ENCODE measurements at places on chromosomes 4 and X.

DNA sequence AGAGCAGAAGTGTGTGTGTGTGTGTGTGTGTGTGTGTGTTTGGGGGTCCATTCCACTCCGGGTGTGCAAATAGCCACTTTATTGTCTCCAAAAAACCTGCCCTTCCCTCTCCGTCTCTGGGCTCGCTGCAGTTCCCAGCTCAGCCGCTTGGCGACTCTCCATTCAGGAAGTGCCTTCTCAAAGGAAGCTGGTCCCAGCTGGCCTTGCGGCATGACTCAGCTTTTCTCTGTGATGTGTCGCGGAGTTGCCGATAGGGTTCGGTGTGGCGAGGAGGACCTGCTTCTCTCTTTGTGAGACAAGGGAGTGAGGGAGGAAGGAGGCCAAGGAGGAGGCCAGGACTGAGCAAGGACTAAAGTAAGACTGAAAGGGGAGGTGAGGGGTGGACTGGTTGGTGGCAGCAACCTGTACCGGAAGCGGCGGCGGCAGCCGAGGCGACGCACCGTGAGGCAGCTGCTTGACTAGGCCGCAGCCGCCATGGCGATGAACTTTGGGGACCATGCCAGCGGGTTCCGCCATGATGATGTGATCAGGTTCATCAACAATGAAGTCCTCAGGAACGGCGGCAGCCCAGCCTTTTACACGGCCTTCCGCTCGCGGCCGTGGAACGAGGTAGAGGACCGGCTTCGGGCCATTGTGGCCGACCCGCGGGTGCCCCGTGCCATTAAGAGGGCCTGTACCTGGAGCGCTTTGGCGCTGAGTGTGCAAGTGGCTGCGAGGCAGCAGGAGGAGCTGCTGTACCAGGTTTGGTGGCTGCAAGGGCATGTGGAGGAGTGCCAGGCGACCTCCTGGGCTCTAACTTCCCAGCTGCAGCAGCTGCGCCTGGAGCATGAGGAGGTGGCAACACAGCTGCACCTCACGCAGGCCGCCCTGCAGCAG lies at the start of gene TEX13C:
Gene TEX13C (plus strand): TSS at position 226 of the 876 bp plus-strand sequence. CDS start 249 bp downstream, at position 475.
- no peak for DNase-seq

GRCh38 chr4:126411047-126411446 lies 1096.3 kb downstream of the FAT4 start:
- DNase-seq: no peak

GRCh38 chrX:13069771-13070416 lies 25.5 kb upstream of the FAM9C start:
- no peak for DNase-seq

DNA sequence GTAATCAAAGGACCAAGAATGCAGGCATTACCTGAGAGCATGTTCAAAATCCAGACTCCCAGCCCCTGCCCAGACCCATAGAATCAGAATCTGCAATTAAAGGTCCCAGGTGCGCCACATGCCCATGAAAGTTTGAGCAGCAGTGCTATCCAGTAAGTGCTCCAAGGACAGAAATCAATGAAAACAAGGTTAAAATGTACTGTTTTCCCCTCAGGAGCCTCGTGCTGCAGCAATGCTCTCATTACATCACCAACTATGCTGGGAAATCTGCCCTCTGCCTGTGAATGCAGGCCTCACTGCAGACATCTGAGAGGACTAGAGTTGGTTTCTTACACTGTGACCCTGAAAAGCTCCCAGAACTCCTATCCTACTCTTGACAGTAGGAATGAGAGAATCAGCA lies 21.1 kb downstream of the ANXA5 start:
- DNase-seq: no peak

DNA sequence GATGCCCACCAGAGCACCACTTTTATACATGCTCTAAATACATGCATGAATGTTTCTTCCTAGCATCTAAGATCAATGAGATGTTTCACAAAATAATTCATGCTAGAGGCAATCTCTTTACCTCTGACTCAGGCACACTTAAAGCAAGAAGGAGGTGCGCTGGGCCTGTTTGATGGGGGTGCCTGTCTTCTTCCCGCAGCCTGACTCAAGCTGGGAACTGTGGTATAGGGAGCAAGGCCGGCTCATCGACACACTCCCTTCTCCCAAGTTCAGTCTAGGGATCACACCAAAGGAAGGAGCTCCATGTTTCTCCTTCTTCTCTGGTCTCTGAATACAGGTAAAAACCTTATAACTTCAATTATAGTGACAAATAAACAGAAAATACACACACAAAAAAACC lies 333.8 kb upstream of the MAD2L1 start:
- no peak for DNase-seq

DNA sequence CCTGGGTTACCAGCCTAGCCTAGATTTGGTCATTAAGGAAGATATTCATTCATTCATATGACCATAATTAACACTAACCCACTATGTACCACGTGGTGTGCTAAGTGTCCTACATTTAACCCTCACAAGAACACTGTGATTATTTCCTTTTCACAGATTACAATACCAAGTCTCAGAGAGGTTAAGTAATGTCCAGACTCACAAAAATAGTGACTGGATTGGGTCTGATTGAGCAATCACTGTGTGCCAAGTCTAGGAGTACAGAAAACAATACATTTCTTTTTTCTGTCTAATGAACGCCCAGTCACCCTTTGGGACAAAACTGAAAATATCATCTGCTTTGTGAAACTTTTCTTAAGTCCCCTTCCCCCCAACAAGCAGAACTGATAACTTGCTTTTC lies 7.6 kb upstream of the DLG3 start:
- DNase-seq: no peak

DNA sequence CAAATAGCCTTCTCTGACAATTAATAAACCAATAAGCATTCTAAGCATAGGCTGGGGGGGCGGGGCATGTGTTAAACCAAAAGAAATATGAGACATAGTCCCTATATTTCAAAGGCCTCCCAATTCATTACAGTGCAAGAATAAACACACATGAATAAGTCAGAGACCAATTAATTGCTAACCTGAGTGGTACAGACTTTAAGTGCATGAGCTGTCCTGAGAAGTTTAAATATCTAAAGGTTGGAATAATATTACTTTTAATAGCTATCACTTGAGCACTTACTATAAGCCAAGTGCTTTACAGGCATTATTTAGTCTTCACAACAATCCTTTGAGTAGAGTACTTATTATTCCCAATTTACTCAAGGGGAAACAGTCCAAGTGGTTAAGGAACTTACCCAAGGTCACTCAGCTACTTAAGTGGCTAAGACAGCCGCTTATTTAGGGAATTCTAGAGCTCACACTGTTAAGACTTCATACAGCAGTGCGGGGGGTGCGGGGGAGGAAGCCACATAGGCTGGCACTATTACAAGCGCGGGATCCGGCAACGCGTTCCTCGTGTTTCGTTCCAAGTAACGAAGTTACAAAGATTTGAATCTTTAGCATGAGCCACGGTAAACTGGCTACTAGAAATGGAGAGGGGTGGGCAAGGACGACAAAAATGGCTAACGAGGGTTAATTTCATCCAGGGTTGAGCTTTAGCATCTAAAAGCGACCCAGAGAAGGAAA lies 1.4 kb downstream of the THOC2 start:
- peak; percentile 72 for DNase-seq
